Activated CD4-positive, alpha-beta T cell treated with anti-CD3 and anti-CD28 coated beads, Interleukin-2, amount 10 ng/mL, durations not matched to agents 24 days and 14 days (primary cell): ENCODE measurements at places on chromosomes 3 and 15. TPM values are rescaled to one million over a fixed set of nuclear protein-coding genes. Genes with fewer than 3 reads are reported as not detected.

COL6A5 gene
- not detected in 2 replicates for total RNA-seq

NUTM1 gene
- not detected in 2 replicates for total RNA-seq

ADPGK gene
- total RNA-seq, result 107 and 112 TPM in 2 replicates

NMNAT3 gene
- 0.73 and 1.0 TPM in 2 replicates for total RNA-seq

IL17RC gene
- total RNA-seq, result 0.28 and 0.42 TPM in 2 replicates

DISP2 gene
- 0.02 and 0.05 TPM in 2 replicates for total RNA-seq

ATR gene
- total RNA-seq, result 34.2 and 35.0 TPM in 2 replicates

MASP1 gene
- total RNA-seq, result not detected in 2 replicates

CPNE4 gene
- not detected in 2 replicates for total RNA-seq

ZNF774 gene
- total RNA-seq, result 1.2 and 2.3 TPM in 2 replicates

- no peak overlapping the region for H3K27ac ChIP-seq
- no peak for DNase-seq
- no peaks in the 10 kb centered on the region for H3K27me3 ChIP-seq
These were observed 185.9 kb downstream of the FNDC3B start for GRCh38 chr3:172225215-172225707.

DNA sequence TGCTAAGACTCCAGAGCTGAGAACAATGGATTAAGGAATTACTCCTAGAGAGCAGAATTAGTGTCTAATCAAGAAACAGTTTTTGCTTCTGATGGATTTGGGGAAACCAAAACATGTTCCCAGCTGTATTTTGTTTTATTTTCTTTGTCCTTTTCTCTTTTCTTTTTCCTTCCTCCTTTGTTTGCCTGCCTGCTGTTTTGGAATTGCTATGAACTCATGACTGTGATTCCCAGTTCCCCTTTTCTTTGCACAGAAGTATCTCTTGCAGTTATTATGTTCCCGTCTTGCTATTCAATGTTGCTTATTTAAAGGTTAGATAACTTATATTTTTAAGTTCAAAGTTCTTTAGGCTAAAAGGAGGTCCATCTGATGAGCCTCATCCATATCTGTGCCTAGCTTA lies 77.0 kb upstream of the GBE1 start:
- H3K36me3 ChIP-seq, result no peaks in the 10 kb centered on the region
- peaks cover 5% of the 10 kb centered on the region for H3K27me3 ChIP-seq
- peaks cover 1% of the 10 kb centered on the region for H3K4me1 ChIP-seq
- no peak for DNase-seq

DNA sequence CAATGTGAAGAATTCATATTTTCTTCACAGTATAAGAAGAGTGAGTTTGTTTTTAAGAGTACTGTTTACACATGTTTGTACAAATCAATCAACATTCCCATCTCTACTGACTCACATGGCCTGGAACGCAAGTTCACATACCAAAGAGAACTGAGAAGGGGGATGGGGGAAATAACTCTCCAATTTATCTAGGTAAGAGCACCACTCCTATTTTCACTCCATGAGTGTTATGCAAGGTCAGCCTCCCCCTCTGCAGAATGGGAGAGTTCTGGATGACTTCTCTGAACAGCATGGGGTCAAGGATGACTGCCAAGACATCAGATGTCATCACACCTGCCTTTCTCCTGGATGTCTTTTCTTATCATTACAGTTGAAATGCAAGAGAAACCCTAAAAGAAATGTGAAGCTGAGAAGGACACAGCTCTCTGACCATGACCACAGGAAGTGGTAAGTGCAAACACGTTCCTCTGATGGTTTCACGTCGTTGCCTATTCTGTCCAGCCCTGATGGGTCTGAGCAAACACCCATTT lies 95.2 kb downstream of the SEMA6D start:
- DNase-seq, result no peak
- H3K36me3 ChIP-seq, result no peaks in the 10 kb centered on the region
- no peak overlapping the region for H3K4me3 ChIP-seq
- H3K27ac ChIP-seq, result no peak overlapping the region
- H3K27me3 ChIP-seq, result peaks cover 9% of the 10 kb centered on the region

- H3K4me3 ChIP-seq, result no peak overlapping the region
- no peaks in the 10 kb centered on the region for H3K36me3 ChIP-seq
- no peaks in the 10 kb centered on the region for H3K4me1 ChIP-seq
- DNase-seq, result no peak
- H3K27me3 ChIP-seq, result no peaks in the 10 kb centered on the region
These were observed 631.0 kb upstream of the GRM7 start for GRCh38 chr3:6229778-6230410.

GRCh38 chr3:94413336-94414108 lies 350.7 kb downstream of the NSUN3 start:
- H3K4me3 ChIP-seq, result no peak overlapping the region
- H3K4me1 ChIP-seq, result no peaks in the 10 kb centered on the region
- no peaks in the 10 kb centered on the region for H3K27me3 ChIP-seq
- no peak for DNase-seq
- H3K27ac ChIP-seq, result no peak overlapping the region

DNA sequence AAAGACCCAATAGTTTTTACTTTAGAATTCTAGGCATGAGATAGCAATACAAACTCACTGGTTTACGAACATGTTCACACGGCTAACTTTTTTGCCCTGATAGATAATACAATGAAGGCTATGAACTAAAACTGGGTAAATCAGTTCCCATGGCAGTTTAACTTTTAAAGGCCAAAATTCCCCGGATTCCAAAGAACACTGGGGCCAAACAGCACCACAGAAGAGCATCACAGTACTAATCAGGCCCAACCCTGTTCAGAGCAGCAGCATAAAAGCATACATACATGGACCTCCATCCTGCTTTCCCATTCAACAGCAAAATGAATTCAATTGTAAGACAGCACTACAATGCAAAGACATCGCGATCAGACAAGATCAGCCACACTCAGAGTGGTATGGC lies 540.3 kb upstream of the CCDC54 start:
- DNase-seq, result no peak
- no peak overlapping the region for H3K27ac ChIP-seq
- H3K4me1 ChIP-seq, result no peaks in the 10 kb centered on the region

DNA sequence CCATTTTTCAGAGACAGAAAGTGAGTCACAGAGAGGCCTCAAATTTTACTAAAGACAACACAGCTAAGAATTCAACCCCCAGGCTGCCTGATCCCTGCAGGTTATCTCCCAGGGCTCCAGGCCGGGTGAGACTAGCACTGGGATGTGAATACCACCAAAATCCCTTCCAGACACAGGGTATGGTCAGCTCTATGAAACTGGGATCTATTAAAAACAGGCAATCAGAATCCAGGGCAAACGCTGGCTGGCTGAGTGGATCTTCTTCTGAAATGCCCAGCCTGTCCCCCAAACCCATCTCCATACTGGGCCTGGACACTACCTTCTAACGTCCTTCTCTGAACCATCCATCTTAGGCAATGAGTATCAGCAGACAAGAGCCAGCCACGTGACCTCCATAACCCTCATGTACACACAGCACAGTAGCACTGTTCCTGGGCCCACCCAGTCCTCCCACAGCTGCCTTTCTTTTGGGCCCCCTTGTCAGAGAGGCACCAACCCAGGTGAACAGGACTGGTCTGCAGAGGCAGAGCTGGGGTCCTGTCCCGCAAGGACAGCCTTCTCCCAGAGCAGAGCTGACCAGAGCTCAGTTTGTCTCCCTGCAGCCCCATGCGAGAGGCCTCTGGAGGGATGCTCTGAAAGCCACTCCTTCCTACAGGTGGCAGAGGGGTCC lies 1.9 kb downstream of the RAB6B start:
- no peaks in the 10 kb centered on the region for H3K4me1 ChIP-seq
- no peak overlapping the region for H3K27ac ChIP-seq

GRCh38 chr3:50630394-50630793 lies 13.4 kb downstream of the MAPKAPK3 start:
- H3K36me3 ChIP-seq, result peaks cover 49% of the 10 kb centered on the region
- DNase-seq, result no peak
- no peaks in the 10 kb centered on the region for H3K27me3 ChIP-seq
- no peak overlapping the region for H3K4me3 ChIP-seq
- H3K4me1 ChIP-seq, result peaks cover 82% of the 10 kb centered on the region
- H3K27ac ChIP-seq, result peak overlapping the region; percentile 86

- H3K36me3 ChIP-seq, result peaks cover 61% of the 10 kb centered on the region
- no peak overlapping the region for H3K27ac ChIP-seq
- no peak overlapping the region for H3K4me3 ChIP-seq
- DNase-seq, result no peak
These were observed 816.3 kb upstream of the CFAP20DC start for GRCh38 chr3:59866076-59866475.

DNA sequence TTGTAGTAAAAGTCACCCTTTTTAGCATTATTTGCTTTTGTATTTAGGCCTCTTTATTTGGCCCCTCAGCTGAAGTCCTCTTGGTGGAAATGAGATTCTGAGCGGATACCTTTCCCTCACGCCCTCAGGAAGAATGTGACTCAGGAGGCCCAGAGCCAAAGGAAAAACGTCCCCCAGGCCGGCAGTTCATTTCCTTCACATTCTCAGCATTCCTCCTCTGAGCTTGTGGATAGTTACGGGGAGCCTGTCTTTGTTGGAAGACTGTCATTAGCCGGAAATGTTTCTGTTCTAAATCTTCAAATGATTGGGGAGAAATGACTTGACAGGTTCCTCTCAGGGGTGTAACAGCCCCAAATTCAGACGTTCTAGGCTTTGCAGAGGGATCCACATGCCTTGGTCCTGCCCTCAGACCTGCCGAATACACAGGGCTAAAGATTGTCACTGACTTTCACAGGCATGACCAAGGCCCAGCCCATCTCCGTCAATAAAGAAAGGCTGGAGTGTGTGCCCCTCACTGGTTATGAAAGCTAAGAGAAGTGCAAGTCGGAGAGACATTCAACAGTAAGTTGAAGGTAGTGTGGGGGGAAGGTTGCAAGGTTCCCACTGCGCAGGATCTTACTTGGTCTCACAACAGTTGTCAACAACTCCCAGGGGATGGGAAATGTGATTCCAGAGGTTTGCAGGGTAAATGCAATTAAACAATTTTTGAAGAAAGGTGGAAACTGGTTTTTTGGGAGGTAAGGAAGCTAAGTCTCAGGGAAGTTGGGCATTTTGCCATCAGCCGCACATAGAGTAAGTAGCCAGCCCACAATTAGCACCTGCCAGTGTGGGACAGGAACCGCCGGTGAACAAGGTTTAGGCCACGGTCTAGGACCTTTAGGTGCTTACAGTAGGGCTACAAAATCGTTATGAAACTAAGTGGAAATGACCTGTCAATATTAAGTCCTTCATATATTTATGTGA lies 39.7 kb upstream of the MYZAP start:
- H3K36me3 ChIP-seq, result no peaks in the 10 kb centered on the region
- H3K27me3 ChIP-seq, result peaks cover 5% of the 10 kb centered on the region
- H3K27ac ChIP-seq, result no peak overlapping the region
- H3K4me3 ChIP-seq, result no peak overlapping the region
- DNase-seq, result no peak

- no peak overlapping the region for H3K27ac ChIP-seq
- H3K36me3 ChIP-seq, result peaks cover 8% of the 10 kb centered on the region
- H3K4me1 ChIP-seq, result peaks cover 20% of the 10 kb centered on the region
- DNase-seq, result no peak
These were observed 3.2 kb downstream of the XCR1 start for GRCh38 chr3:46024131-46024530.

DNA sequence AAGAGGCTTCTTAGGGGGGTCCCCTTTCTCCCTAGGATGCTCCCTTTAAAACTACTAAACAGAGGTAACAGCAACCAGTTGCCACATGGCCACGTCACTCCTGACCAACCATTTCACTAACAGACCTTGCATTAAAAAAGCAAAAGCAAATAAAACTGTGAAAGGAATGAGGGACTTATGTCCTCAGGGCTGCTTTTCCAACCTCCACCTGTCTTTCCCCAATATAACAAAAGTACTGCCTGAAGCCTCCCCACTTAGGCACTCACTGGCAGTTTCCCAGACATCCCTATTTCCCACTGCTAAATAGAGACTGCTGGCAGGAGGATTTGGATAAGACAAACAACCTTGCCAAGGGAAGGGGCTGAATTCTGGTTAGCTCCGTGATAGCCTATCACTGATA lies 130.3 kb downstream of the ATP8B4 start:
- DNase-seq, result no peak
- no peaks in the 10 kb centered on the region for H3K27me3 ChIP-seq
- peaks cover 5% of the 10 kb centered on the region for H3K4me1 ChIP-seq
- no peak overlapping the region for H3K4me3 ChIP-seq
- H3K36me3 ChIP-seq, result peaks cover 25% of the 10 kb centered on the region

GRCh38 chr15:39040861-39041260 lies 476.2 kb upstream of the RASGRP1 start:
- H3K36me3 ChIP-seq, result no peaks in the 10 kb centered on the region
- no peak overlapping the region for H3K27ac ChIP-seq
- H3K4me1 ChIP-seq, result no peaks in the 10 kb centered on the region
- no peak for DNase-seq
- H3K27me3 ChIP-seq, result peaks cover 2% of the 10 kb centered on the region
- no peak overlapping the region for H3K4me3 ChIP-seq

GRCh38 chr3:28077572-28077971 lies 163.8 kb upstream of the CMC1 start:
- no peak overlapping the region for H3K27ac ChIP-seq
- no peak for DNase-seq
- no peak overlapping the region for H3K4me3 ChIP-seq
- H3K27me3 ChIP-seq, result no peaks in the 10 kb centered on the region

DNA sequence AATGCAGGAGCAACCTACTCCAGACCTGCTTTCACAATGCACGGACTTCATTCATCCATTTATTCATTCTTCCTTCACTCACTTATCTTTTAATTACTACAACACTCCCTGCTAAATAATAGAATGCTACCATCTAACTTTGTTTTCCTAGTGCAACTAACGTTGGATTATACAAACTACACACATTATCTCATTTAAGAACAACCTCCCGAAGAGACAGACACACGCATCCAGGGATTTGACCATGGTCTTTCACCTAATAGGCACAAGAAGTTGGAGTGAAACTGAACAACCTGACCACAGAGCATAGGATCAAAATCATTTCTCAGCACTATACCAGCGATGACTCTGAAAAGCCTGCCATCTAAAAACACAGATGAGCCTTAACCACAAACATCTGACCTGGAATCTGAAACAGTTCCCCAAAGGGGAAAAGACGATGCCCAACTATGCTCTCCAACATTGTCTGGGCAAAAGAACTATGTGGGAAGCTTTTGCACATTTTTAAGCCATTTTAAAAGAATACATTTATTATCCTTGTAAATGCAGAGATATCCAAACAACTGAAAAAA lies 21.0 kb downstream of the ZNF385D start:
- no peak overlapping the region for H3K4me3 ChIP-seq
- H3K27ac ChIP-seq, result no peak overlapping the region
- no peak for DNase-seq
- no peaks in the 10 kb centered on the region for H3K27me3 ChIP-seq

GRCh38 chr15:66233487-66234415 lies 19.8 kb downstream of the MEGF11 start:
- no peaks in the 10 kb centered on the region for H3K4me1 ChIP-seq
- no peak for DNase-seq
- no peak overlapping the region for H3K27ac ChIP-seq
- H3K4me3 ChIP-seq, result no peak overlapping the region

DNA sequence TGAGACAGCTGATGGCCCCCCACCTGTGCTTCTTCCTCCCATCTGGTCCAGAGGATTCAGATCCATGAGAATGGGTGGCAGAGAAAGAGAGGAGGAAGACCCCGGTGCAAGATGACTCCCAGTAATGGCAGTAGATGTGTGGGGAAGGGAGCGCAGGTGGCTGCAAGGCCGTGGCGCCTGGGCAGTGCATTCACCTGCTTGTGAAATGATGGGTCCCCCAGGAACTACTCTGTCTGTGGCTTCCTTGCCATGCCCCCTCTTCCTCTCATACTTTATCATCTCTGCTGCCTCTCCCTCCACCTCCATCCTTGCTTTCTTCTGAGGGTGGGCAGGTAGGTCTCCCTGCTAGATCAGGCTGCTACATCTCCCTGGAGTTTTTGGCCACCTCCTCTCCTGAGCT lies 23.3 kb downstream of the ZNF710 start:
- peaks cover 15% of the 10 kb centered on the region for H3K36me3 ChIP-seq
- H3K4me1 ChIP-seq, result peaks cover 15% of the 10 kb centered on the region
- H3K27me3 ChIP-seq, result no peaks in the 10 kb centered on the region
- H3K4me3 ChIP-seq, result no peak overlapping the region
